GM12892 (cell line): ENCODE measurements at places on chromosomes 5 and 9.

GRCh38 chr9:112360047-112360804 is 19.7 kb upstream of the HSDL2 start:
- no peak for DNase-seq

DNA sequence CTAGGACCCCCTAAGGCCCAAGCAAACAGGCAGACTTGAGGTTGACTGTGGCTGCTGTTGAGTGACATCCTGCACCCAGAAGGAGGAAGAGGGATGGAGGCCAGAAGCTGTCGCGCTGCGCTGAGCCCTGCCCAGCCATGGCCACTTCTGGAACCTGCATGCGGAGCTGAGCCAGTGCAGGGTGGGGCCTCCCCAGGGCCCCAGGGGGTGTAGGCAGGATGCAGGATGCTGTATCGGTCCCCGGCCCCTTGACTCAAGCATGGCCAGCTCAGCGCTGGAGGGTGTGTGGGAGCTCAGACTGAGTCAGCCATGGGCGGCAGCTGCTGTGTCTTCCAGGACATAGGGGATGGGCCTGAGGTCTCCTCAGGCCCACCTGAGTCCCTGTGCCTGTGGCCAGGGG is 26.9 kb downstream of the GLT6D1 start:
- no peak for DNase-seq

GRCh38 chr5:141681695-141682641 is at the start of gene ARAP3:
TSS of gene ARAP3 (minus strand) at chr5:141682230. CDS start at chr5:141680486, 1,744 bp downstream.
- no peak for DNase-seq

DNA sequence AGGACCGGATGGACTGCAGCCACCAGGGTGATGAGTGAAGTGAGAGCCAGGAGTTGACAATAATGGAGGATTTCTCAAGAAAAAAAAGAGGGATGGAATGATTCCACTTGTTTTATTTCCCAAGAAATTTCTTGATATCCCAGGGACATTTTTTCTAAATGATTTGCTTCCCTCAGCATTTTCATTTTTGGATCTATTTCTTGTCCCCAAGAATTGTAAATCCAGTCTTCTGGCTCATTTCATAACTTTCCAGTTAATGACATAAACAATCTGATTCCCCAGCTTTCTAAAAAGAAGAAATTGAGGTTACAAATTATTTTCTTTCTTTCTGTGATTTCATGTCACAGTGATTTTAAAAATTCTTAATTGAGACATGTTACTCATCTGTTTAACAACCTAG is 446.5 kb downstream of the PRR16 start:
- DNase-seq: no peak

- no peak for DNase-seq
These were observed 164.4 kb upstream of the PANK3 start for GRCh38 chr5:168743617-168744016.

- DNase-seq: no peak
These were observed 1187.8 kb downstream of the CDH9 start for GRCh38 chr5:25850581-25850980.

DNA sequence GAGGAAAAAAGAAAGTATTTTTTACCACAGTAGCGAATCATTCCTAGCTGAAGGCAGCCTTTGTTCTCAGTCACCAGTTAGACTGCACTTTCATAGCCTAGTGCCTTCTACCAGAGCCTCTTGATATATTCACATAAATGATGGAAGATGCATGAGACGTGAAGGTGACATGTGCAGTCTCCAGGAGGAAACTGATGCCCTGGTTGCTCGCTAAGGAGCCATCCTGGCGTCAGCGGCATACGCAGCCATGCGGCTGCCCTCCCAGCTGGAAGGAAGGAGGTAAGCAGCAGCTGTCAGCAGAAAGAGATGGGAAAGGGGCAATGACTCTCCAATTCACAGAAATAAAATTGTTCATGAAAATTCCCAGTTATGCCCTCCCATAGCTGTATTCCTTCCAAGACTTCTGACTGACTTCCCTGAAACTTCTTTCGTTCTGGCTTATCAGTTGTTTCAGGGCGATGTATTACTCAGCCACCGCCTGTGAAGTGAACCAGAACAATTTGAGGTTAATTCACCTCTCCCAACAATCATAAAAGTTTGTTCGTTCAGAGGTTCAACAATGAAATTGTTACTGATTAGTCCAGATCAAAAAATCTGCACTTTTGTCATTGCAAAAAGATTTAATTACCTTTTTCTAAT is 331.2 kb downstream of the NR2F1-AS1 start:
- no peak for DNase-seq

GRCh38 chr5:59562756-59563389 is 330.7 kb downstream of the PDE4D start:
- peak; percentile 1 for DNase-seq

- DNase-seq: no peak
These were observed 1044.2 kb downstream of the TLE4 start for GRCh38 chr9:80615964-80616363.

DNA sequence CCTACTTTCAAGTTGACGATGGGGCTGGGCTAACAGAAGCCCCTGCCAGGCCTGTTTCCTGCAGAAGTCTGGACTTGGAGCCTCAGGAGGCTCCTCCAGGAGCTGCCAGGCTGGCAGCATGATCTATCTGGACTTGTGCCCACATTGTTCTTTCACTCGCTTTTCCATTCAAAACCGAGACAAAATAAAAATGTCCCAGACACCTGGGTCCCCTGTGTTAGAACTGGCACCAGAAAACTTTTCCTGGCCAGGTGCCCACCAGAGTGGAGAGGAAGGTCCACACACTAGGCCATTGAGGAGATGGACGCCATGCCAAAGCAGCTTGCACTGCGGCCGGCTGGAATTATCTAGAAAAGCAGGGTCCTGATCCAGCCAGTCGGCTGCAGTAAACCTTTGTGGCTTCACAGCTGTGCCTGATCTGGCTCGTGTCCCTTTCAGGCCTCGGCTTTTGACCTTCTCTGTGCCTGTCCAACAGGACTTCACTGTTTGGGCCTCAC is 78.2 kb downstream of the GCNT1 start:
- no peak for DNase-seq

GRCh38 chr5:132054031-132054696 is 6.3 kb upstream of the IL3 start:
- DNase-seq: no peak

DNA sequence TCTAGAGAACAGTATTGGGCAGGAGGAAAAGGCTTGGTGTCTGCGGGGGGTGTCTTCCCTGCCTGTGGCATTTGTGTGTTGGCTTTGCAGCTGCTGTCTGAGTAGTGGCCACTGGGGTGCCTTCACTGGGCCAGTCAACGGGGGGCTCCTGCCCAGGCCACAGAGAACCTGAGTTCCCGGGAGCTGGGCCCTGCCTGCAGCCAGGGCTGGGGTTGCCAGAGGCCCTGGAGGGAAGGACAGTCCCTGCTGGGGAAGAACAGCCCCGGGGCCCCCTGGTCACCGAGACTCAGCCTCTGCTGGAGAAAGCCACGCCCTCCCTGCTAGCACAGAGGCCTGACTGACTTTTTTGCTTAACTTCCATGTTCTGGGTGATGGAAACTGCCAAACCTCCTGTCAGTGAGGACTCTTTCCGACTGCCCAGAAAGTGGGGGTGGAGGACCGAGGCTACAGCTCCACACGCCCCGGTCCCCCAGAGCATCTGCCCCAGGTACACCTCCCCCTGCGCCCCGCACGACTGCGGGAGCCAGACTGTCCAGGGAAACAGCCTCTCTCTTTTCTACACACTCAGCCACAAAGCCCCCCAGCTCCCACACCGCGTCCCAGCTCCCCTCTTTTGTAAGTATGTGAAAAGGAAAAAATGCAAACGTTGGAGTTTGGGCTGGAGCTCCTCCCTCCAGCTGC is 133.4 kb downstream of the DAB2IP start:
- no peak for DNase-seq

- DNase-seq: no peak
These were observed 29.4 kb upstream of the GDNF start for GRCh38 chr5:37869216-37869615.

DNA sequence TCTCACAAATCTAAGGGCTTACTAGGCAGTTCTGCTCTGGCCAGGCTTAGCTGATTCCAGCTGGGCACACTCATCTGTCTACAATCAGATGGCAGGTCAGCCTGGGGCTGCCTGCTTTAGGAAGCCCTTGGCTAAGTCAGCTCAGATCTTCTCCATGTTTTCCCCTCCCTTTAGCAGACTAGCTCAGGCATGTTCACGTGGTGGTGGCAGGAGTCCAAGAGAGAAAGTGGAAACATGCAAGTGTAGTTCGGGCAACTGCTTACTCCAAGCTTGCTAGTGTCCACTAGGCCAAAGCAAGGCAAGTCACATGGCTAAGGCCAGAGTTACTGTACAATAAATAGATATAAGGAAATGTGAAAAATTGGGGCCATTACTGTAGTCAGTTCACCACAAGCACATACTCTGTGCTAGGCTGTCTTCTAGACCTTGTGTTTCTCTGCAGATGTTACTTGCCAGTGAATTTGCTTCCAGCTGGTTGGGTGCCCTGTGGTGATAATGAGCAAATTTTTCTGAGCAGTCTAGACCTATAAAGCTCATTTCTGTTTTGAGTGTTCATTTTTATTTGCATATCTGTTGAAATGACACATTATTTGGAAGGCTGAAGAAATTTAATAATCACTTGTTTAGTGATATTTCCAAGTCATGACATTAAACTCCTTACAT is 38.3 kb downstream of the RECK start:
- DNase-seq: no peak

DNA sequence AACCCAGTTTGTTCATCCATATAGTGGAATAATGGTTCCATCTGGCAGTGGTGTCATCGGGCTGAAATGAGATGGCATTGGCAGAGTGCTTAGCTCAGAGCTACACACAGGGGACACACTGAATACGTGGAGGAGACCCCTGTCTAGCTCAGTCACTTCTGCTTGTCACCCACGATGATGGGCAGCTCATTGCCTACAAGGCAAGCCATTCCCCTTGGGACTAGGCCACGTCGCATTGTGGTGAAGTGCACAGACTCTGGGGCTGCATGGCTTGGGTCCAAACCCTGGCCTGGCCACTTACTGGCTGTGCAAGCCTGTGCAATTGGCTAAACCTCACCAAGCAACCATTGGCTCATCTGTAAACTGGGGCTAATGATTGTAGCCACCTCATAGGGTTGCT is 3.2 kb upstream of the FBP1 start:
- no peak for DNase-seq

- no peak for DNase-seq
These were observed 808.9 kb downstream of the CDH12 start for GRCh38 chr5:22044229-22044628.

GRCh38 chr5:88657906-88658775 is 224.8 kb downstream of the MEF2C start:
- DNase-seq: no peak

DNA sequence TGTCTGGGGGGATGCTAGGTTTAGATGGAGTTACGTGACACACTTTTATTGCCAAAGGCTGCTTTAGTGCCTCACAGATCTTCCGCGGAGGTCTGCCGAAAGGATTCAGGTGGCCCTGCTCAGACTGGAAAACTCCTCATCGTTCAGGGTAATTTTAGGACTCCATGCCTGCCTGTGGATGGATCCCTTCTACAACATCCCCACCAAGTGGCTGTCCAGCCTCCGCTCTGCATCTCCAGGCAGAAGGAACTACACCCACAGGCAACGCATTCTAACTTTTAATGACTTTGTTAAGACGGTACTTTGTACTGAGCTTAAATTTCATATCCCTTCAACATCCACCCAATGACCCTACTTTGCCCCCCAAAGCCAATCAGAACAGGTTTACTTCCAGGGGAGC is 29.4 kb downstream of the ATPSCKMT start:
- no peak for DNase-seq

DNA sequence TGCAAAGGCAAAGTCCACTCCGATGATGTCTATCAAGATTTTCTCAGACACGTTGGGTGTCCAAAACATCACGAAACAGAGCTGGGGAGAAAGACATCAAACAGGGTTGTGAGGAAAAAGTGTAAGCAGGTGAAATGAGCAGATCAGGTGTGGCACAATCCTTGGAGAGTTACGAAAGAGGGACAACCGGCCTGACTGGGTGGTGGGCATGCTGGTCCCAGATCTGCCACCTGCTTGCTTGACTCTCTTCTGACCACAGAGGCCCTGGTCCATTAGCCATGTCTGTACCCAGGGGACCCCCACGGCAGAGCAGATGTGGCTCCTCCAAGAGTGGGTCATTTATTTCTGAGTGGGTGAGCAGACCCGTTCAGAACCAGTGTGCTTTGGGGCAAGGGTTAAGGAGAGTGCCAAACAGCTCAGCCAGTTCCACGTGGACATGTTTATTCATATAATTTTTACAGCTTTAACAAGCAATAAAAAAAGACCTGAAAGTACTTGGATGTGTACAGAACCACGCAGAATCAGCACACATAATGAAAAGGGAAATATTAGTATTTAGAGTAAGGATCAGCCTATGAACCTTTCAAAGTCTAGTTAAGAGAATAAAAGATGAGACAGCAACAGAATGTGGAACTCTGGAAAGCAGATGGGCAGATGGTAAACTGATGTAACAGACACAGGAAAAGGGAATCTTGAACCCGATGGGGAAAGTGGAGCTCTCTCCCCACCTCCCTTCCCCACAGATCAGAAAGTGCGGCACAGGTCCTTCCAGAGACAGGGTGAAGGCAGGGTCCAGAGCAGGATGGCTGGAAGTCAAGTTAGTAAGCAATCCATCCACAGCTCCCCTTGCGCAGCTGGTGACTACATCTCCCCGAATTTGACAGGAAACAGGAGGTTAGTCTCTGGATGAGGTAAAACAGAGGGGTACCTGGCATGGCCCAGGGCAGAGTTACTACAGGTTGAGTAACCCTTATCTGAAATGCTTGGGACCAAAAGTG is 52.5 kb downstream of the OTULIN start:
- no peak for DNase-seq

- no peak for DNase-seq
These were observed 78.8 kb upstream of the IZUMO3 start for GRCh38 chr9:24624481-24624880.

GRCh38 chr9:93963969-93964368 is 8.8 kb upstream of the BARX1 start:
- no peak for DNase-seq

DNA sequence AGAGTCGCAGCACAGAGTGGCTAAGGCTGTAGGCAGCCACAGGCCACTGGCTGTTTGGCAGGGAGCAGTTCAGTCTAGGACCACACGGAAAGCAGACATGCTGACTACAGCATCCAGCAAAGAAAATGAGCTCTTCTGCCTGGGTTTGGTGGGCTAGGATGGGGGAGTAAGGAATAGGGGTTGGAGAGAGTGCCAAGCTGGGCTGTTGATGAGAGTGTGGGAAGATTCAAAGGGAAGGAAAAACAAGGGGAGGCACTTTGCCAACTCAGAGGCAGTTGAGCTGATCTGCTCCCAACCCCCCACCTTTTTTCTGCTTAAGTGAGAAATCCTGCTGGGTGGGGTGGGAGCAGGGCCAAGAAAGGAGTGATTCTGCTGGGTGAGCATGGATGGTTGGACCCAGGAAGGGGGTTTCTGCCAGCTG is 35.9 kb downstream of the SVEP1 start:
- no peak for DNase-seq
